ENCODE measurements at places on chromosomes 12 and 14.

DNA sequence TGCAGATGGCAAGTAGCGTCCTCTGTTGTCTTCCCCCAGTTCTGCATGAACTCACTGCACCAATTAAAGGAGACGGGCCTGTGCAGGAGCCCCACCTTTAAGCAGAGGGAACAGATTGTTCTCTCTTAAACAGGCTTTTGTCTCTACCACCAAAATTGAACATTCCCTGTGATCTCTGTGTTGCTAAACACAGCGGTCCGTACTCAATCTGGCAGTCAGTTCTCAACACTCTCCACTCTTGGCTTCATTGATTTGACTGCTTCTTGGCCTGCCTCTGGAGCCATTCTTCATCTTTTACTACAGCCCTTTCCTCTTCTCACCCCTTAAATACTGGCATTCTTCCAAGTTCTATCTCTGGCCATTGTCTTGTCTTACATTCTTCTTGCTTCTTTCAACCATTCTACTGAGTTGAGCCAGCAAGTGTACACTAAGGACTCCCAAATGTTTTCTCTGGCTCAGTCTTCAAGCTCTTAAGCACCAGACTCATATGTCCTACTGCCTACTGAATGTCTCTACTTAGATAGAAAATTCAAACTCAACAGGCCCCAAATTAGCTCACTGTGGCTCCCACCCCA is 8.0 kb upstream of the NT5DC3 start:
- no peak for DNase-seq

GRCh38 chr14:23528555-23528954 is 23.0 kb downstream of the ZFHX2 start:
- DNase-seq: no peak

- no peak for DNase-seq
These were observed 30.3 kb downstream of the ZNF605 start for GRCh38 chr12:132925597-132926414.

DNA sequence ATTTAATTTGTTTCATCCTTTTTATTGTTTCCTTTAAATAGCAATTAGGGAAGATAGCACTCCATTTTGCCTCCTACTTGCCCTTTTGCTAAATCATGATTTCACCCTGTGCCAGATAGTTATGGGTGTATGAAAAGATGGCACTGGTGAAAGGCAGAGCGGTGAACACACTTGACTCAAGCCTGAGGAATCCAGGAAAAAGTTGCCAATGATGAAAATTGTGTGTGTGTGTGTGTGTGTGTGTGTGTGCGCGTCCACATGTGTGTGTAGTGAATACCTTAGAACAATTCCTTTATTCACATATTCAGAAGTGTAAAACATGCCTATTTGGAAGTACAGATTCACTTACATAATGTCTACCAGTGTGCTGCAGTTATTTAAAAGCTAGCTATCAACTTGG is 123.8 kb downstream of the PTCSC3 start:
- no peak for DNase-seq

GRCh38 chr12:89710873-89711750 is 2.5 kb upstream of the ATP2B1 start:
- DNase-seq: no peak

- DNase-seq: no peak
These were observed 77.7 kb downstream of the PRMT8 start for GRCh38 chr12:3568695-3569094.

GRCh38 chr12:56476972-56477432 is 8.6 kb downstream of the SPRYD4 start:
- DNase-seq: no peak

GRCh38 chr14:53748691-53749090 is 207.9 kb downstream of the BMP4 start:
- no peak for DNase-seq

DNA sequence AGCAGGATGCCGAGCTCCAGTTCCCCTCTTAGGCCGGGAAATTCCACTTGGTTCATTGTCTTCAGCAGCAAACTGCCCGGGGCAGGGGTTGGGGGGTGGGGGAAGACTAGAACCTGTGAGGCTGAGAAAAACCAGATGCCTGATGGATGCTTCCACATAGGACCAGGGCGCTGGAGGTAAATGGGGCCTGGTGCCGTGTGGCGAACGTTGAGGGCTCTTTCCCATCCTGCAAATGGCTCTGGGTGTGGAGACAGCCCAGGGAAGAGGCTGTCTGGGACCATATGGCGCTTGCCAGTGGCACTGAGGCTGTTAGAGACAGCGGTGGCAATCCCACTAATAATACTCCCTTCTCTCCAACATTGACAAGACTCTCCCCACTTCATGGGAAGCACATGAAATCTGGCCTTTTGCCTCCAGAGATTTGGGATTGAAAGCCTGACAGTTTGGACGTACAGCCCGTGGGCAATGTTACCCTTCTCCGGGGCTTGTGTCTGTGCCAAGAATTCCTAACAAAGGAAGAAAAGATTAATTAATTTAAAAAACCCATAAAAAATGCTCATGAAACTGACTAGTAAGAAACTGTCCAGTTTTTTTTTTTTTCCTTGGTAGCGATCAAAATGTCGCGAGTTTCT is 44.5 kb downstream of the MAP1LC3B2 start:
- DNase-seq: no peak

GRCh38 chr14:55976655-55977054 is 141.6 kb upstream of the PELI2 start:
- no peak for DNase-seq

DNA sequence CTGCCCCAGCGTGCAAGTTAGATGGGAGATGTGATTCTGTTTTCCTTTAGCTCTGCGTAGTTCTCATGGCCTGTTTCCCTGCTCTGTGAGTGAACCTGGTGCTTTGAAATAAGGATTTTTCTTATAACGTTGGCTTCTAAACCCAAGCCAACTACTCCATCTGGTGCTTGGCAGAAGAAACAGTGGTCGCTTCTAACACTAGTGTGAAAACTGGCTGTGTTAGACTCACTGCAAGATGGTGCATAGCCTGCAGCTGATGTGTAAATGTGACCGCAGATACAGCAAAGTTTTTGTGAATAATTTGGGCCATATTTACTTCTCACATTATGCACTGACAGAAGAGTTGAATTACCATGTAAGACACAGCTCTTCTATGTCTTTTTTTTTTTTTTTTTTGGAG is 12.2 kb downstream of the GTF2H3 start:
- no peak for DNase-seq

- no peak for DNase-seq
These were observed 21.3 kb downstream of the CLEC2A start for GRCh38 chr12:9910716-9911421.

GRCh38 chr12:3420693-3421092 is 70.3 kb upstream of the PRMT8 start:
- no peak for DNase-seq

DNA sequence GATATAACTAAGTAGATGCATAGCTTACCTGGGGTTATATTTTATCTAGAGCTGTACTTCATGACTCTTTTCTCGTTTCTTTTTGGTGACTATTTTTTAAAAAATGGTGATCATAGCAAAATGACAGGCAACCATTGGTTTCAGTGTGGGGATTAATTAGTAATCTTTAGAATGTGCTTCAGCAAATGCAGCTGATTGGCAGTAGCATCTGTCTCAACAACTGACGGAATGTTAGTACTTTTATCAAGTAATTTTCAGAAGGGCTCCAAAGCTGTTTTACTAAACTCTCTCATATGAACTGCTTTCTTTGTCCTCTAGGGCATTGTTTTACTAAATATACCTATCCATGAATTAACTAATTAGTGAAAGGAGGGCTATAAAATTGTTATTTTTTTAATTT is 117.6 kb downstream of the TRMT5 start:
- no peak for DNase-seq

GRCh38 chr12:50953047-50953446 is 703 bp downstream of the HIGD1C start:
- no peak for DNase-seq

DNA sequence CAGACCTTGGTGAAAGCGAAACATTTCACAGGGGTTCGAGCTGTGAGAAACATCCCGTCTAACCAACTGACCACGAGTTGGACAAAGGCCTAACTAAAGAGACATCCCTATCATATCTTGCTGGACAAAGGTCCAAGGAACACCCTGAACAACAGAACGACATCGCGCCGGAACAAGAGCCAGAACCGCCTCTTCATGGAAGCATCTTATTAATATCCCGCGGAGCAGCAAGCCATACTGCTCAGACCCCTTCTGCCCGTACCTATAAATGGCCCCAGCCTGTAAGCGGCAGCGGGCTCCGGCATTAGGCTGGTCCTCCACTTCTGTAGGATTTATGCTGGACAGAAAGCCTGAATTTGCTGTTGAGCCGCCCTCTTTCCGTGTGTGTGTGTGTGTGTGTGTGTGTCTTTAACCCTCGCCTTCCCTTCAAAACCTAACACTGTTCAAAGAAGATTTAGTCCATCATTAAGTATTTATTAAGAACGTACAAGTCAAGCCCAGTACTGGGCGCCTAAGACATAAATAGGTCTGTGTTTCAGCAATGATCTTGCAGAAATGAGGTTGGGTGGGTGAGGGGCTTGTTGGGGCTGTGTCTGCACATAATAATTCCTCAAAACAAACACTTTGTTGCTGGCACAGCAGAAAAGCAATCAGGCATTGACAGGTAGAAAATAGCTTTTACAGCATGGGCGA is 1.9 kb downstream of the SLC6A15 start:
- no peak for DNase-seq

- DNase-seq: no peak
These were observed 14.6 kb downstream of the CFAP54 start for GRCh38 chr12:96503976-96504375.

DNA sequence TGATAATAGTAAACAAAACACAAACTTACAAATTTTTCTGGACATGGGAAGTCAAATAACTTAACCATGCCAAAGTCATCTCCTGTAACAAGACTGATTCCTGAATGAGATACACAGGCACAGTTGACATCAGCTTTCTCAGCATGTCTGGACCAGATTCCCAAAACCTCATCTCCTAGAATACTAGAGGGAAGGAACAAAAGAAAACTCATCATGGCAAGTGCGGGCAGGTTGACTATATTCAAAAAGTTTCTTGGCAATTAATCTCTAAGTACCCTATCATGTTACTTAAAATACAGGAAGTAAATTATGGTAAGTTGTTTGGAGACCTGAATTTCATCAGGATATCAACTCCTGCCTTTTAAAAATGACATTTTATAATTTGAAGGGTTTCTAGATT is 53.9 kb downstream of the ZC3H14 start:
- DNase-seq: no peak

All from stimulated activated naive CD8-positive, alpha-beta T cell treated with anti-CD3 and anti-CD28 coated beads, Interleukin-15, amount 100 ng/mL, for 72 hours (primary cell).